ENCODE measurements at places on chromosomes 4 and X.

DNA sequence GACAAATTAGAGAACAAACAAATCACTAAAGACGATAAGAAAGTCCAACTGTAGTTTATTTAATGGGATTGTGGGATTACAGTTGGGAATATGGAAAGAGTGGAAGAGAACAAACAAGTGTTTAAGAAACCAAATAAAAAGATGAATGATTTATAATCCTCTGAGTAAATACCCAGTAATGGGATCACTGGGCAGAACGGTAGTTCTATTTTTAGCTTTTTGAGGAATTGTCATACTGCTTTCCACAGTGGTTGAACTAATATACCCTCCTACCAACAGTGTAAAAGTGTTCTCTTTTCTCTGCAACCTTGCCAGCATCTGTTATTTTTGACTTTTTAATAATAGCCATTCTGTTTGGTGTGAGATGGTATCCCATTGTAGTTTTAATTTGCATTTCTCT is 15.0 kb downstream of the C4orf51 start:
- no peak for DNase-seq

GRCh38 chr4:30838331-30838730 is 118.2 kb downstream of the PCDH7 start:
- no peak for DNase-seq

- DNase-seq, result no peak
Measured at GRCh38 chrX:70592091-70592490, 147.5 kb downstream of the DLG3 start.

DNA sequence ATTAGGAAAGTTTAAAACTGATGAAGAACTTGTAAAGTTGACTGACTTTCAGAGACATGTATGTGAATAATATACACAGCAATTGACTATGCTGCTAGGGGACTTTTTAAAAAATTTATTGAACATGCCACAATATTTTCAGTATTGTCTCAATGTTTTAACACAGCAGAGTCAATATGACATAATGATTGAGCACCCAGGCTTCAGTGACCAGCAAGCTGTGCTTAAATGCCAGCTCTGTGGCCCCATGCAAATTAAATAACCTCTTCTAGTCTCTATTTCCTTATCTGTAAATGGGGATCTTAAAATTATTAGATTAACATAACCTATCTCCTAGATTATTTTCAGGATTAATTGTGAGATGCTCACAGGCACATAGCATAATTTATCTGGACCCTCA is 56.8 kb upstream of the TXK start:
- DNase-seq, result no peak

DNA sequence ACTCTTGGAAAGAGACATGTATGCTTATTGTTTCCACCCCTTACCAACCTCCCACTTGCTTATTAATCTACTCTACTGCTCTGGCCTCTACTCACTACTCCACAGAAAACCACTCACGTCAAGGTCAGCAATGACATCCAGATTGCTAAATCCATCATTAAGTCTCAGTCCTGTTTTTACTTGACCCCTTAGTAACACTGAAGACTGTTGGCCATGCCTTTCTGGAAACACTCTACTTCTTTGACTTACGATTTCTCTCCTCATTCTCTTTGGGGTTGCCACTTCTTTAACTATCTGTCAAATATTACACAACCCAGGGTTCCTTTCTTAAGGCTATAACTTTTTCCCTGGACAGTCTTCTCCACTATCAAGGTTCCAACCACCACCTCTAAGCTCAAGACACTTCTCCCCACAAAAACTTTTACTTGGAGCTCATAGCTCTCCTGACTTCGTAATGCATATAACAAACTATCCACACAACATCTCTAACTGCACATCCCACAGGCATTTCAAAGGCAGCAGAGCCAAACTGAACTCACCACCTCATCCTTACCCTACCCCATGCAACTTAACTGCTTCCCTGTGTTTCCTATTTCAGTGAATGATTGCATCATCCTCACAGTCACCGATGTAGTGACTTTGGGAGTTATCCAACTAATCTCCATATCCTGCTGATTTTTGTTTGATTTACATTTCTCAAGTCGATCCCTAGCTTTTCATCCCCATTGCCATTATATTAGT is 15.8 kb upstream of the MAGEA4 start:
- no peak for DNase-seq

DNA sequence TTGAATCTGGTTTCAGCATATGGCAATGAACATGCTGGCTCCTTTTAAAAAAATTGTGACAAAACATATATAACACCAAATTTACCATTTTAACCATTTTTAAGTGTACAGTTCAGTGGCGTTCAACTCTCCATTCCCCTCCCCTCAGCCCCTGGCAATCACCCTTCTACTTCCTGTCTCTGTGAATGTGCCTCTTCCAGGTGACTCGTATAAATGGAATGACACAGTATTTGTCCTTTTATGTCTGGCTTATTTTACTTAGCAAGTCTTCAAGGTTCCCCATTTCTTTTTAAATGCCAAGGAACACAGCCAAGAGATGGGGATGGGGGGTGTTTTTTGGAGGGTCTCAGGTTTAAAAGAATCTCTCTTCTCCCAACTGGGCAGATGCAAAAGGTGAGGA is 35.4 kb upstream of the BCLAF3 start:
- DNase-seq, result no peak
